ENCODE measurements at places on chromosomes 5 and 9.

- DNase-seq, result no peak
These were observed 205.7 kb downstream of the ADAMTS12 start for GRCh38 chr5:33685873-33686755.

- DNase-seq, result no peak
These were observed 74.5 kb downstream of the ADAMTS12 start for GRCh38 chr5:33817301-33817700.

GRCh38 chr5:125106881-125107280 lies 360.4 kb upstream of the ZNF608 start:
- DNase-seq, result no peak

GRCh38 chr5:112004867-112005622 lies 248.1 kb upstream of the NREP start:
- DNase-seq, result no peak

GRCh38 chr5:160293901-160294561 lies 18.3 kb downstream of the CCNJL start:
- no peak for DNase-seq

DNA sequence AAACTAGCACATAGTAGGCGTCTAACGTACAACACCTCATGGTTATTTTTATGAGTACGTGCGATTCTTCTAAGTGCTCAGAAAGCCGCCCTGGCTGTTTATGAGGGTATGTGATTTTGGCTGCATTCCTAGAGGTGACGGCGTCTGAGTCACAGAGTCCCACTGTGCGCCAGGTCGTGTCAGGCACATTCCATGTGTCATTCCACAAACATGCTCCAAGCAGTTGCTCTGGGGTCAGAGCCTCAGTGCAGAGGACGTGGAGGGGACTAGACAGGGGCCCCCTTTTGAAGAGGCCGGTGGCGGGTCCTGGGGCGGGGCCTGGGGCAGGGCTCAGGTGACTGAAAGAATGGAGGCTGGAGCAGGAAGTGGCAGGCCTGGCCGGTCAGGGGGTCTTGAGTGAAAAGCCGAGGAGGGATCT lies 51.9 kb downstream of the NEK6 start:
- no peak for DNase-seq

DNA sequence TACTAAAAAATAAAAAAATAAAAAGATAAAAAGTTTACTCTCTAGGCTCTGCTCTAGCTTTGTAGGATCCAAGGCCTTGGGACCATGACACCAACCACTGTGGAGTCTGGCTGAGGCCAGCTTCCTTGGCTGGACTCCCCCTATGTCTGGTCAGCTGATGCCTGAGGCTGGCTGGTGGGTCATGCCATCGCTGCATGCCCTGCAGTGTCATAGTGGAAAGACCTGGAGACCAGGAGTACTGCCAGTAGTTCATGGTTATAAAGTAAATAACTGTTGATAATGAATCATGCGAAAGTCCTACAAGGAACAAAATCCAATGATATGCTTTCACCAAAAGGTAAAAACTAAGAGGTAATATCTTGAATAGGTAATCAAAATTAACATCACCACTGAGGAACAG lies 43.2 kb downstream of the GARNL3 start:
- no peak for DNase-seq

- no peak for DNase-seq
These were observed 45.8 kb upstream of the ATG10 start for GRCh38 chr5:81925981-81926380.

DNA sequence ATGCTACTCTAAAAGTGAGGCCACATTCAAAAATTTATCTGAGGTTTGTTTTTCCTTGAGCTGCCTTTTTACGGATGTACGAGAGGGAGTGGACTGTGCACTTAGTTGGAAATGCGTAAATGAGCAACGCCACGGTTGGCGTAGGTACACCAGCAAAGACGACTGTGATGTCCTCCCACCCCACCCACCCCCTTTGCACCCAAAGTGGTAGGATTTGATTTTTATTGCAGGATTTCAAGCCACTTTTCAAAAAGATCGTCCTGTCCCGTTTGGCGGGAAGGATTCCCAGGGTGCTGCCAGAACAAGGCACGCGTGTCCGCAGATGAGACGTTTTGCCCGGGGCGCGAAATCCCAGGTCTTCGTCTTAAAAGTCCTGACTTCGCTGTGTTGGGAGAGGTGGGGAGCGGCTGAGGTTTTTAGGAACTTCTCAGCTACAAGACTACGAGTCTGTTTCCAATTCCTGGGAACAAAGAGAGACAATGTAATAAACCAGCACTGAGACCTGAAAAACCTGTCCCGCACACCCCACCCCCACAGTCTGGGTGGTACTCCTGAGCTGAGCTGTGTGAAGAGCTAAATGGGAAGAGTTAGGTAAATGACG lies 1.0 kb upstream of the TLE1 start:
- no peak for DNase-seq

GRCh38 chr5:134594797-134595457 lies 37.7 kb downstream of the SAR1B start:
- peak; percentile 54 for DNase-seq

DNA sequence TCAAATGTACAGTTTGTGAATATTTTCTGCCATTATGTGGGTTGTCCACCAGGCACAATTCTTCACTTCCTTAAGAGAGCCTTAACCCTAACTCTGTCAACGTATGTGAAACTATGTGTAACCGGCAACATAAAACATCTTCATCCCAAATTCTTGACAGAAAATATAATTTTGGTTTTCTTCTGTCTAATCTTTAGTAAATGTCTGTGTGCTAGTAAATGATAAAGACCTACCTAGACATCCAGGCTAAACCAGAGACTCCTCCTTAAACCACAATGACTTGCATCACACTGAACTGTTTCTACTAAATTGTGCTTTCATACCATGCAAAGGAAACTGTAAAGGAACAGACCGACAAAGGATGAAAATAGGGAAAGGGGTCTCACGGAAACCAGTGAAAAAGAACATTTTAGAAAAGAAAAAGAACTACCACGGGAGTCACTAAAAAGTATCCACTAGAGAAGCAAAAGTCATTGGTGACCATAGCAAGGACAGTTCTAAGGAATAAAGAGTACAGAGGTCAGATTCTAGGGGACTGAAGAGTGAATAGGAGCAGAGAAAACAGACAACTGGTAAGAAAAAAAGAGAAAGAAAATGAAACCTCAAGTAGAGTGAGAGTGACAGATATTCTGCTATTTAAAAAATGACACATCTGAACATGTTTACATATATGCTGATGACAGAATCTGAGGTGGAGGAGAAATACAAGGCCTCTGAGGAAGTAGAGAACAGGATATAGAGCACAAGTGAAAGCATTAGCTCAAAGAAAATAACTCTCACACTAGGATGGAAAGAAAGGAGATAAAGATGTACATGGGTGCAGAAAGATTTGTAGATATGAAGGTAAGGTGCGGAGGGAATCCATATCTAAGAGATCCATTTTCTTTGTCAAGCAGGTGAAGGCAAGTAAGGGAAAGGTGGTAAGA lies 49.4 kb downstream of the FNIP1 start:
- no peak for DNase-seq

- DNase-seq, result no peak
These were observed 44.2 kb upstream of the NOTCH1 start for GRCh38 chr9:136589766-136590763.

GRCh38 chr5:136350343-136350742 lies 15.0 kb downstream of the TRPC7 start:
- DNase-seq, result no peak

DNA sequence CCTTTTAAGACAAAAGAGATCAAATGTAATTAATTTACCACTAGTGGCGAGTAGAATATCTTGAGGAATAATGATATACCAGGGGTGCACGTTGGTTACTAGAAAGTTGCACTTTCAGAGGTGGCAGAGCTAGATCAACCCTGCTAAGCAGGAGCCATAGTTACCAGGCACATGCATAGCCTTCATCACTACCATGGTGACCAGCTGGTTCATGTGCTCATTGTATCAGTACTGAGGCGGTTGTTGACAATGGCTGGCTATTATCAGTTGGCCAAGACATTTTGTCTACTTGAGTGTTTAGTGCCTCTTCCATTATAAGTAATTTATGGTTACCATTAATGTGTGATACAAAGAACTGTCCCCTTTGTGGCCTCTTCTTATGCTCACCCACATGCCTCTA lies 201.2 kb downstream of the FGF10 start:
- no peak for DNase-seq

- no peak for DNase-seq
These were observed 16.4 kb downstream of the RAD23B start for GRCh38 chr9:107299437-107299836.

GRCh38 chr9:122444041-122444733 lies 33.5 kb downstream of the OR1J1 start:
- DNase-seq, result no peak

DNA sequence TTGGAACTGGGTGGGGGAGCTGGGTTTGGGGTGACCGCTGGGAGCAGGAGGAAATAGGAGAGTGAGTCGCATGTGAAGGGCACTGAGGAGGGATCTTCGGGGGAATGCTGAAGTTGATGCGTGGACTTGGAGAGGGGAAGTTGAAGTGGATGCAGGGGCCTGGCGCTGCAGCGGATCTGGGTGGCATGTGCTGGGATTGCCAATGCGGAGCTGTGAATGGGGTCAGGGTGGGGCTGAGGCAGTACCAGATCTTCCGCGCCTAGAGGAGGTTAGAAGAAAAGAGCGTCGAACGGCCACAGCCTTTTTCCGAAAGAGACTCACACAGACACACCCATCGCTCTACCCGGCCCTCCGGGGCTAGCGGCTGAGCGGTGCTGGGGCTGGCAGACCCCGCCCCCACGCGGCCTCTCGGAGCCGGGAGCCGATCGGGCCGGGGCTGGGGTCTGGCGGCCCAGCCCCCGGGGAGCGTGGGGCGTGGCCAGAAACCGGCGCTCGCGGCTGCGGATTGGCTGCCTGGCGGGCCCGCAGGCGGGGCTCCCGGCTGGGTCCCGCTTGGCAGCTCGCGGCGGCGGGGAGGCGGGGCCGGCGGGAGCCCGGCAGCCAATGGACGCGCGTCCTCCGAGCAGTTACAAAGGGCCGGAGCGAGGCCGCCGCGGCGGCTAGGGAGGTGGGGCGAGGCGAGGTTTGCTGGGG lies at the start of gene TGFBR1:
Gene TGFBR1 (plus strand): TSS at position 655 of the 693 bp plus-strand sequence. CDS start 93 bp downstream, outside the sequence.
- DNase-seq, result peak; percentile 95

DNA sequence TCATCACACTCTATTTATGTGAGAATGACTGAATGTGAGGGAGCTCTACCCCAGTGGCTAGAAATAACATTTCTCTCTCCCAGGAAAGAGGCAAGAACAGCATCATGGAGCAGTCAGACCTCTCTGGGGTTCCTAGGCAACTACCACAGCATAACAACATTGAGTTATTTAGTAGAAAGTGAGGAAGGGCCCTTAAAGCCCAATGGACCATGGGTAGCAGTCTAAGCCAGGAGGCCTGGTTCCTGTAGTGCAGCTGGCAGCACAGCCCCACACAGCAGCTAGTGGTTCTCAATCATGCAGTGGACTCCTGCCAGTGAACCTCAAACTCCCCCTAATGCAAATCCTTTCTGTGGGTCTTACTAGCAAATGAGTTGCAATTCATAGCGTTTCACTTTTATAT lies 55.3 kb downstream of the SPEF2 start:
- DNase-seq, result peak; percentile 77

DNA sequence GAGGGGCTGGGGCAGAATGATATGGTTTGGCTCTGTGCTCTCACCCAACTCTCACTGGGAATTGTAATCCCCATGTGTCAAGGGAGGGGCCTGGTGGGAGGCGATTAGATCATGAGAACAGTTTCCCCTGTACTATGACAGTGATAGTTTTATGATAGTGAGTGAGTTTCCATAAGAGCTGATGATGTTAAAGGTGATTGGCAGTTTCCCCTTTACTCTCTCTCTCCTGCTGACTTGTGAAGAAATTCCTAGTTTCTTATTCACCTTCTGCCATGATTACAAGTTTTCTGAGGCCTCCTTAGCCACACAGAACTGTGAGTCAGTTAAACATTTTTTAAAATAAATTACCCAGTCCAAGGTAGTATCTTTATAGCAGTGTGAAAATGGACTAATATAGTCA lies 120.4 kb upstream of the CDH9 start:
- DNase-seq, result no peak

GRCh38 chr5:23655674-23656073 lies 148.3 kb downstream of the PRDM9 start:
- no peak for DNase-seq

All from OCI-LY7 (cell line).